NCI-H146 (cell line): ENCODE measurements at places on chromosomes 6 and 20.

DNA sequence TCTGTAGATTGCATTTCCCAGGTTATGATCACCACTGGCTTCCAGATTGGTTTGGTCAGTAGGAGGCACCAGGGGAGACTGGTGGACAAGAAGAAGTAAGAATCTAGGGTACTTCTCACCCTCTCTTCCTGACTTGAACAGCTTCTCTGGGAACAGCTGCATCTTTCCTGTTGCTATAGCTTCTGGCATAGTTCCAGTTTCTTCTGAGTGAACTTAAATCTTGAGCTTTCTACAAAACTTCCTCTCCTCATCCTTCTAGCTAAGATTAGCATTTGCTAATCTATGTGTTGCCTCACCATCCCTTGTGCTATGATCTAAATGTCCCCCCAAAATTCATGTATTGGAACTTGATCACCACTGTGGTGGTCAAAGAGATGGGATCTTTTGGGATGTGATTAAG lies 724.6 kb downstream of the UTRN start:
- DNase-seq = no peak

DNA sequence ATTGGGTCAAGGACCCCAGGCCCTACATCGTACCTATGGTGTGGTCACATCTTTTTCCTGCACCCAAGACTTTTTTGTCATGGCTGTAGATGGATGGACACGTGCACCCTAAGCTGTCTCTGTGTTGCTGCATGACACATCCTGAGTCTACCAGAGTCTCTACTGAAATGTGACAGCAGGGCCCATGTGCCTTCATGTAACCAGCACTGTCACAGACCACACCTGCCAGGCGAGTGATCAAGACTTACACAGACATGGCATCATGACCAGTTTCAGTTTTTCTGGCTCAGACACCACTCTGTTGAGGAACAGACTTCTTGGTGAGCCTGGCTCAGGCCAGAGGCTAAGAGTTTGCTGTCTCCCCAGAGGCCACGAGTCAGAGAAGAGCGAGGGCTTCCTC lies 7.6 kb downstream of the PRND start:
- no peak for DNase-seq

DNA sequence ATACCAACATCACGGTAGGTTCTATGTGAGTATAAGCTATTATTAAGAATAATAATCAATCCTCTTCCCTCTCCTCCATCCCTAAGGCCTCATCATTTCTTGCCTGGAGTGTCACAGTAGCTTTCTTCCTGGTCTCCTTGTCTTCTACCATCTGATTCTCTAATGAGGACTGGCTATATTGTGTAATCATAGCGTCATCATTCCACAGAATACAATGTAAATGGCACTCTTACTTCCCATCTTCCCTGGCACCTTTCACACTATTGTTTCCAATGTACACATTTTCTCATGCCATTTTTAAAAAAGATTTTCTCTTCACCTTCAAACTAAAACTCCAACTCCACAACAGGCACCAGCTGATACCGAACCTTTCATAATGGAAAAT lies 2.2 kb upstream of the BTN3A2 start:
- no peak for DNase-seq

GRCh38 chr6:134519465-134519864 lies 201.6 kb upstream of the SGK1 start:
- no peak for DNase-seq

GRCh38 chr6:16057446-16057845 lies 71.4 kb upstream of the MYLIP start:
- no peak for DNase-seq

DNA sequence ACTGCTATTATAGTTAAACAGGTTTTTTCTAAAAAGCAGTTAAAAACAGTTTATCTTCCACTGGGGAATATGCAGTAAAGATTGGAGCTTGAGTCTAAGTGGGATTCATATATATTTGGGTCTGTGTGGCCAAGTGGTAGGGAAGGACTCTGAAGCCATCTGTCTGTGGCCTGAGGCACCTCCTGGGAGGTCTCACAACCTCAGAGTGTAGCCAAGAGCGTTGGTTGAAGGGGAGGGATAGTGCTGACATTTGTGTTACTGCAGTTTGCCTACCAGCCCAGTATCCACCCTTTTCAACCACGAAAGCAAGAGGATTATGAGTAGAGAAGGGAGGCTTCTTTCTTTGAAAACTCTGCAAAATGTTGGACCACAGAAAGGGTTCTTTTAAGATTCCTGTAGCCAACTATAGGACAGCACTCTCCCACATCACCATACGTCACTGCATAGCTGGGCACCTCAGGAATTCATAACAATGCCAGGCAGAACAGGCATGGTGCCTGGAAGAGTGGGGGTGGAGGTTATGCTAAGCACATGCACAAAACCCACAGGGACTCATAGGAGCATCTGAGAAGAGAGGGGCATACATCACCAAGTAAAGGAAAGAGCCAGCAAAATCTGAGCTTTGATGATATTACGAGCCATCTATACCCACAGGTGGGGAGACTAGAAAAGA lies 90.5 kb upstream of the HEY2 start:
- DNase-seq = no peak

DNA sequence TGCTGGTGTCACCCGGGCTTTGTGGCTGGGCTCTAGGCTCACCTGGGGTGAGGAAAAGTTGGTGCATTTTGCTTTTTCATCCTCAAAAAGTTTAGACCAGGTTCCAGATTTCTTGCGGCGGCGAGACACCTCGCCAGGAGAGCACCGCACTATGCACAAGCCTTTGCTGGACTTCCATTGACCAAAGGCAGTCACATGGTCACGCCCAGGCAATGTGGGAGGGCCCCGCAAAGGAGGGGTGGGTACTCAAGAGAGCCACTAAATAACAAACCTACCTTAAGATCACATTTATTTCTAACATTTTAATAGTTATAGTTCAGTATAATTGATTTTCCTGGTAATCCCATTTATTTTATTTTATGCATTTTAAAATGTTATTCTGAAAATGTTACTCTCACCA lies 3.0 kb upstream of the KIF16B start:
- DNase-seq = no peak
